ENCODE measurements at places on chromosomes 1 and 21. TPM values are rescaled to one million over a fixed set of nuclear protein-coding genes. Genes with fewer than 3 reads are reported as not detected.

The PADI3 gene
- not detected for total RNA-seq

The KRTAP7-1 gene
- total RNA-seq, result not detected

The USP24 gene
- 74.0 TPM for total RNA-seq

The C1orf105 gene
- not detected for total RNA-seq

The CCDC27 gene
- total RNA-seq, result not detected

The ABCA4 gene
- total RNA-seq, result not detected
